ENCODE measurements at places on chromosomes 11 and 22.
A peak's percentile ranks its signal among the peaks of the same experiment; 100 is the strongest.

GRCh38 chr11:2287091-2287490 is 14.6 kb downstream of the C11orf21 start:
- no peak for DNase-seq

DNA sequence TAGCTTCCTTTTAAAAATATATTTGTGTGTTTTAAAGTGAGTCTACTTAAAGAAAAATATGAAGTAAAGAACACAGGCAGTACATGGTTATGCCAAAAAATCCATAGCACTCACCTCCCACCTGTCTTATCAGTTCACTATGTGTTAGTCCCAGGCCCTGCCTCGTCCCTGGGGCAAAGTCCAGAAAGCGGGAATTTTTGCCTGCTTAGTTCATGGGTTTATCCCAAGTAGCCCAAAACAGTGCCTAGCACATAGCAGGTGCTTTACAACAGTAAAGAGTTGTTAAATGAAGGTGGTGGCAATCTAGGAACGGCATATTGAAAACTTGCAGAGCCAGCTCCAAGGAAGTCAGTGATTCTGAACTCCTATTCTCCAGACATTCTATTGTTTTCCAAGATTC is 154.0 kb downstream of the MN1 start:
- DNase-seq: no peak

GRCh38 chr22:48753752-48754517 is 1073.7 kb downstream of the BRD1 start:
- no peak for DNase-seq

GRCh38 chr22:50469377-50470305 is 5.2 kb downstream of the SBF1 start:
- peak; percentile 8 for DNase-seq

DNA sequence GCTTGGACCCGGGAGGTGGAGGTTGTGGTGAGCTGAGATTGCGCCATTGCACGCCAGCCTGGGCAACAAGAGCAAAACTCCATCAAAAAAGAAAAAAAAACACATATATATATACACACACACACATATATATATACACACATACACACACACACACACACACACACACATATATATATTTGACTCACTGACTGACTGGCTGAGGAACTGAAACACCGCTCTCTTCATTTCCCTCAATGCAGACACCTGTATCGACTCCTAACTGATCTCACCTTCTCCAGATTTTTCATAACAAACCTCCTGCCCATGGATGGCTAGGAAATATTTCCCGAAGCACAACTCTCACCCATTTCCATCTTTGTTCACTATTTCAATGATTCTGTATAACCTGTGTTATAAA is 140.7 kb upstream of the ANO3 start:
- DNase-seq: no peak

DNA sequence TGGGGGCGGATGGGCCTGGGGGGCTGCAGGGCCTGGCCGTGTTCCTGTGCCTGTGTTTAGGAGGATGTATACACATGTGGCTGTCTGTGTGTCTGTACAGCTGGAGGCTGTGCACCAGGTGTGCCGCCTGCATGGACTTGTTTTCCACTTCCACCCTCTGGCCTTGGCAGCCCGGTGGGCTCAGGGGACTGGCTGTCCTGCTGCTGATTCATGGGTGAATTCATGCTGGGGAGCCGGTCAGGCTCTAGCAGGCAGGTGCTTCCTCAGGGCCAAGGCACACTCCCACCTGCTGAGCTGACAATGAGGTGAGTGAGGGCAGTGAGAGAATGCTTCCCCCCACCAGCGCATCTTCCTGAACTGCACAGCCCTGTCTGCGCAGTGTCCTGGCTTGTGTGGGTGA is 88.4 kb downstream of the CCDC81 start:
- DNase-seq: no peak

- DNase-seq: no peak
Observed at GRCh38 chr11:114293201-114293711, 2.9 kb upstream of the NNMT start.

- DNase-seq: no peak
Observed at GRCh38 chr11:44557464-44557863, 8.0 kb upstream of the CD82 start.

DNA sequence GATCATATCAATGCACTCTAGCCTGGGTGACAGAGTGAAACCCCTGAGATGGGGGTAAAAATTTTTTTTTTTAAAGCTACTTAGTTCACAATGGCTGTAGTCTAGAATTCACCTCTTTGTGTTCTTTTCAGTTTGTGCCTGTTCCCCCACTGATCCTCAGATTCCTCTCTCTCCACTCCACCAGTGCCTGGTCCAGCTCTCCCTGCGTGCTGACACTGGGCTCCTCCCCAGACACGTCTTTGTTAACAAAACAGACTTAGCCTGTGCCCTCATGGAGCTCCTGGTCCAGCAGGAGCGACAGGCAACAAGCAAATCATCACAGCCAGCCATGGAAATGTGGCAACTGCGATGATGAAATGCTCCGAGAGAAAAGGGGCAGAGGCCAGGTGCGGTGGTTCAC is 34.0 kb downstream of the IFT27 start:
- no peak for DNase-seq

- DNase-seq: no peak
Observed at GRCh38 chr11:6771926-6772893, at the start of gene OR2AG2. Gene OR2AG2, minus strand, starts transcription at chr11:6771976. Its CDS starts 3,019 bp downstream, at chr11:6768957.

DNA sequence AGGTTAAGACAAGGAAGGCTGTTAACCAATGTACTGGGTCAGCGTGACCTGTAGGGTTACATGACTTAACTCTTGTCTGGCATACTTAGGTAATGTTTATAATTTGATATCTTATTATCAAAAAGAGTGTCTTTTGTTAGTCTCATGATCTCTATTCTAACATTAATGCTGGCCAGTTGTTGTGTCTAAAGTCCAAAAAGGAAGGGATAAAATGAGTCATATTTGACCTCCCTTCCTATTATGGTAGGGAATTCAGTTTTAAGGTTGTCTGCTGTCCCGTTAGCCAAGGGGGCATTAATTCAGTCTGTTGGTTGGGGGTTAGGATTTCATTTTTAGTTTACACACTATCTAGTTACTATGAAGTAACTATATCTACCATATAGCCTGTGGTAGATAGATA is 364.0 kb downstream of the GRM5 start:
- no peak for DNase-seq

DNA sequence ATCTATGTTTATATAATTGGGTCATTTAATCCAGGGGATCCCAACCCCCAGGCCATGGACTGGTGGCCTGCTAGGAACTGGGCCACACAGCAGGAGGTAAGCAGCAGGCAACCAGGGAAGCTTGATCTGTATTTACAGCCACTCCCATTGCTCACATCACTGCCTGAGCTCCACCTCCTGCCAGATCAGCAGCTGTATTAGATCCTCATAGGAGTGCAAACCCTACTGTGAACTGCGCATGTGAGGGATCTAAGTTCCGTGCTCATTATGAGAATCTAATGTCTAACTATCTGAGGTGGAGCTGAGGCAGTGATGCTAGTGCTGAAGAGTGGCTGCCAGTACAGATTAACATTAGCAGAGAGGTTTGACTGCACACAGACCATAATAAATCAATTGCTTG is 32.8 kb downstream of the MS4A2 start:
- DNase-seq: no peak

DNA sequence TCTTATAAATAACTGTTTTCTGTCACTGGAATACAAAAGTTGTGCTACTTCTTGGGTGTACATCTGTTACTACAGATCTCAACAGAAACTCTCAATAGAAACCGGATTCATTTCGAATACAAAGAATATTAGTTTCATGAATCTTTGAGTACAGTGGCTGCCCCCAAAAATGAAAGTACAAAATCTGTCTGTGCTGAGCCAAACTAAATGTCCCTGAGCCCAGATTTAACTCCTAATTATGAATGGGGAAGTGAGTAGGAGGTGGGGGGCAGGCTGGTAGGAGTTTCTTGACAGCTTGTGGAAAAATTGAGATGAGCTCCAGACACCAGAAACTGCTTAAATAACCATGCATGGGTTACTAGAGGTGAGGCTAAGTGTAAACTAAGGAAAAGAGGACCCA is 41.6 kb downstream of the PITPNB start:
- no peak for DNase-seq

- DNase-seq: no peak
Observed at GRCh38 chr11:131146827-131147490, 223.5 kb upstream of the NTM start.
